Activated CD4-positive, alpha-beta T cell treated with anti-CD3 and anti-CD28 coated beads for 36 hours (primary cell): ENCODE measurements at places on chromosomes 2 and 18. TPM values are rescaled to one million over a fixed set of nuclear protein-coding genes. Genes with fewer than 3 reads are reported as not detected.

The PSMA8 gene
- total RNA-seq = 1.4 TPM

DNA sequence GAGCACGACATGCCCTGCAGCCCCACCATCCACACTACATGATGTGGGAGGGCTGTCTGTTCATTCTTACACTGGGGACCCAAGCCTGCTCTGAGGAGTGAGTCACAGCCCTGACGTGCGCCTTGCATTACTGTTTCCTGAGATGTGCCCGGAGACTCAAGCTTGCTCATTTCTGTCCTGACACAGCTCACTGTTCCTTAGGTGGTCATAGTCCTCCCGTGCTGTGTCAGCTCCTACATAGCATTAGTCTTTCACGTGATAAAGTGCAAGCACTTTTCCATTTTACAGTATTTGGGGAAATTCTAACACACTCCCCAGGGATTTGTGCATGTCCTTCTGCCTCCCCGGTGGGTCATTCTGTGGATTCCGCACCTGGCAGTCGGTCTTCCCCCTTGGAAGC is 46.2 kb upstream of the TRIM43B start:
- peak; percentile 73 for DNase-seq
- H3K27ac ChIP-seq = peak overlapping the region; percentile 44
- H3K27me3 ChIP-seq = no peaks in the 10 kb centered on the region

GRCh38 chr18:36015629-36016028 is 43.1 kb downstream of the RMP24 start:
- no peak overlapping the region for H3K4me3 ChIP-seq
- no peaks in the 10 kb centered on the region for H3K36me3 ChIP-seq
- no peaks in the 10 kb centered on the region for H3K27me3 ChIP-seq
- H3K27ac ChIP-seq = no peak overlapping the region
- H3K4me1 ChIP-seq = no peaks in the 10 kb centered on the region
- no peak for DNase-seq

- no peak overlapping the region for H3K27ac ChIP-seq
- no peaks in the 10 kb centered on the region for H3K4me1 ChIP-seq
- H3K36me3 ChIP-seq = peaks cover 2% of the 10 kb centered on the region
- DNase-seq = no peak
- H3K27me3 ChIP-seq = no peaks in the 10 kb centered on the region
These were observed 237.4 kb downstream of the RNF144A start for GRCh38 chr2:7154656-7155055.

GRCh38 chr2:136069773-136070172 is 48.2 kb downstream of the CXCR4 start:
- DNase-seq = no peak
- no peaks in the 10 kb centered on the region for H3K27me3 ChIP-seq
- H3K4me1 ChIP-seq = peaks cover 30% of the 10 kb centered on the region
- no peak overlapping the region for H3K4me3 ChIP-seq

GRCh38 chr2:101038455-101039255 is 36.6 kb downstream of the RPL31 start:
- H3K4me3 ChIP-seq = no peak overlapping the region
- no peaks in the 10 kb centered on the region for H3K36me3 ChIP-seq
- H3K4me1 ChIP-seq = no peaks in the 10 kb centered on the region
- DNase-seq = peak; percentile 66
